Muscle of arm (tissue), 14 donors: ENCODE measurements at places on chromosomes 4 and X. TPM values are rescaled to one million over a fixed set of nuclear protein-coding genes. Genes with fewer than 3 reads are reported as not detected.

Gene MAGEA12
- polyA plus RNA-seq, result not detected

Gene OPRPN
- polyA plus RNA-seq, result not detected

Gene PLAC8
- not detected for polyA plus RNA-seq

Gene REPS2
- 7.7 TPM for polyA plus RNA-seq

Gene USP51
- 3.4 TPM for polyA plus RNA-seq
